Activated naive CD4-positive, alpha-beta T cell treated with anti-CD3 and anti-CD28 coated beads, Interleukin-2, amount 10 ng/mL, durations not matched to agents 7 days and 5 days (primary cell): ENCODE measurements at places on chromosomes 12 and 14.

- DNase-seq: no peak
Observed at GRCh38 chr12:129127771-129128170, 274.5 kb downstream of the GLT1D1 start.

- DNase-seq: no peak
Observed at GRCh38 chr12:127311720-127312364, 955.1 kb upstream of the TMEM132C start.

DNA sequence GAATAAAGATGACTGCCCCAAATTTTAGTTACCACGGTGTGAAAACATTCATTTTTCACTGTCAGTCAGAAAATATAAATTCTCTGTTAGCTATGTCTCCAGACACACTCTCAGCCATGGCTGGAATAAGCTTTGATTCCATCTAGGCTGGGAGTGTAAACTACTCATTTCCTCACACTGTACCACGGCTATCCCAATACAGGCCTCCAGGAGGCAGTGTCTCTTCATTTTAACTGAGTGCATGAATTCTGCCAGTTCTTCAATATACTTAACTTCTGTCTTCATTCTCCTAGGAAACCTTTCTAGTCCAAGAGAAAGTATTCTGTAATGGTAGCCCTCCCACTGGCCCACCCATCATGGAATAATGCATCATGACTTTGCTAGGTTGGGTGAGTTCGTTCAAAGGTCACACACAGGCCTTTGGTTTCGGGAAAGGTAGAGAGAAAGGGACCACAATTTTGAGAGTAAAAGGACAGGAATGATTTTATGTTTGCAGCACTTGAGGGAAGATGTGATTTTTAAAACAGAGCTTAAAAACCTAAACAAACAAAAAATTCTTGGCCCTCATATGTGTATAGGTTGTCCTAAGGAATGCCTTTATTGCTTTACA, 381.1 kb downstream of the SEC23A start:
- DNase-seq: peak; percentile 57

- no peak for DNase-seq
Observed at GRCh38 chr14:96616161-96616721, 114.1 kb downstream of the PAPOLA start.

DNA sequence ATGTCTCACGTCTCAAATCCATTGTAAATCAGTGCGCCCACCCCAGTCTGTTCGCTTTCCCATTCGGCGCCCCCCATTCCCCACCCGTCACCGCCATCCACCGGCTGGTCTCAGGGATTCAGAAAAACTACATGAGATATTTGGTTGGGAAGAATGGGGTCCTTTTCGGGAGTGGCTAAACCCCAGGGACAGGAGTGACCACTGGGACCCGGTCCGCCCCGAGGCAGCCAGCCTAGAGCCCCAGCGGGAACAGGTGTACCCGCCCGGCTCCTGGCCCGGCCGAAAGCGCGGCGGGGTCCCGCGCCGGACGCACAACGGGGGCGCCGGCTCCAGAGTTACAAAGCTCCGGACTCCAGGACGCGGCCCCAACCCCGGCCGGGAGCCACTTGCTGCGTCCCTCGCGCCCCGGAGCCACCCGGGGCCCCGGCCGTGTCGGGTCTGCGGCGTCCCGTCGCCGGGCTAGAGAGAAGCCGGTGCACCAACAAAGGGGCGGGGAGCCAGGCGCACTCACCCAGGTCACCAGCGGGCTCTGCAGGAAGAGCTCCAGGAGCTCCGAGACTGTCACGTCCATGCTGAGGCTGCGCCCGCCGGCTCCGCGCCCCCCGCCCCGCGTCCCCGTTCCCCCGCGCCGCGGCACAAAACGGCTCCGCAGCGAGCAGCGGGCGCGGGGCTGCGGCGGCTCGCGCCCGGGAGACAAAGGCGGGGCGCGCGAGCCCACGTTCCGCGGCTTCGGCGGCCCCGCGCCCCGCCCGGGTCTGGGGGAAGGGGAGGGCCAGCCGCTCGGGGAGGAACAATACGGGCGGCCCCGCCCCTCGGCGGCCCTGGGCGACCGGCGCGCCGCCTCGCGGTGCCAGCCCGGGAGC, at the start of gene CCDC88C:
Gene CCDC88C, minus strand, starts transcription at position 701 of the 863 bp plus-strand sequence. Its CDS starts 130 bp downstream, at position 571.
- peak; percentile 80 for DNase-seq

DNA sequence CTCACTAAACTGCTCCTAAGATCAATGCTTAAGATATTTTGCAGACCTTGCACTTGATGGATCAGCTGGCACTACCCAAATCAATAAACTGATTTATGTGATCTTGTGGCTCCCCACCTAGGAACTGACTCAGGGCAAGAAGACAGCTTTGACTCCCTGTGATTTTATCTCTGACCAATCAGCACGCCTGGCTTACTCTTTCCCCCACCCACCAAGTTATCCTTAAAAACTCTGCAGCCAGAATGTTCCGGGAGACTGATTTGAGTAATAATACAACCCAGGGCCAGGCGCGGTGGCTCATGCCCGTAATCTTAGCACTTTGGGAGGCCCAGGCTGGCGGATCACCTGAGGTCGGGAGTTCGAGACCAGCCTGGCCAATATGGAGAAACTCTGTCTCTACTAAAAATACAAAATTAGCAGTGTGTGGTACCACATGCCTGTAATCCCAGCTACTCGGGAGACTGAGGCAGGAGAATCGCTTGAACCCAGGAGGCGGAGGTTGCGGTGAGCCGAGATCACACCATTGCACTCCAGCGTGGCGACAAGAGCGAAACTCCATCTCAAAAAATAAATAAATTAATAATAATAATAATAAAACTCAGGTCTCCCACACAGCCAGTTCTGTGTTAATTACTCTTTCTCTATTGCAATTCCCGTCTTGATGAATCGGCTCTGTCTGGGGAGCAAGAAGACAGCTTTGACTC, 12.0 kb downstream of the MORN3 start:
- no peak for DNase-seq
